ENCODE measurements at places on chromosomes 12 and 14.

DNA sequence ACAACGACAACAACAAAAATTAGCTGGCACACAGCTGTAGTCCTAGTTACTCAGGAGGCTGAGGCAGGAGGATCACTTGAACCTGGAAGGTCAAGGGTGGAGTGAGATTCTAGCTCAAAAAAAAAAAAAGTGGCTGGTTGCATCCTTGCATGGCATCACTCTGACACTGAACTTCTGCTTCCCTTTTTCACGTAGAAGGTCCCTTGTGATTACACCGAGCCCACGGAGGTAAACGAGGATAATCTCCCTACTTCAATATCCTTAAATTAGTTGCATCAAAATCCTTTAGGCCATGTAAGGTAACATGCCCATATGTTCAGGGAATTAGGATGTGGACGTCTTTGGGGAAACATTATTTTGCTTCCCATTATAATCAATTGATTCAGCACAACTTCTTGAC, 4.0 kb upstream of the PPP4R4 start:
- DNase-seq: no peak

GRCh38 chr12:7302266-7302986, 1.4 kb upstream of the ACSM4 start:
- no peak for DNase-seq

- DNase-seq: no peak
Observed at GRCh38 chr12:40945772-40946171, 242.3 kb upstream of the PDZRN4 start.

DNA sequence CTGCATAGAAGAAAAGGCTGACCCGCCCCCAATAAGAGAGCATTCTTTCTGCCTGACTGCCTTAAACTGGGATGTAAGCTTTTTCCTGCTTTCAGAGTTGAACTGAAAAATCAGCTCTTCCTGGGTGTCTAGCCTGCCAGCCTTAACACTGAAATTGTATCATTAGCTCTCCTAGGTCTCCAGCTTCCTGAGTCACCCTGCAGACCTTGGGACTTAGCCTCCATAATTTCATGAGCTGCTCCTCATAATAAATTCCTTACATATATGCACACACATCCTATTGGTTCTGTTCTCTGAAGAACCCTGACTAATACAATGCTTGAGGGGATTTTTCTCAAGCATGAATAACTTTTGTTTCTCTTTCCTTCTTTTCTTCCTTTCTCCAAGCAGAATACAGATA, 76.4 kb upstream of the FAR2 start:
- DNase-seq: no peak

- DNase-seq: no peak
Observed at GRCh38 chr14:68788996-68789820, 3.7 kb downstream of the ZFP36L1 start.

GRCh38 chr12:55072083-55072482, 52.3 kb downstream of the NEUROD4 start:
- DNase-seq: no peak

DNA sequence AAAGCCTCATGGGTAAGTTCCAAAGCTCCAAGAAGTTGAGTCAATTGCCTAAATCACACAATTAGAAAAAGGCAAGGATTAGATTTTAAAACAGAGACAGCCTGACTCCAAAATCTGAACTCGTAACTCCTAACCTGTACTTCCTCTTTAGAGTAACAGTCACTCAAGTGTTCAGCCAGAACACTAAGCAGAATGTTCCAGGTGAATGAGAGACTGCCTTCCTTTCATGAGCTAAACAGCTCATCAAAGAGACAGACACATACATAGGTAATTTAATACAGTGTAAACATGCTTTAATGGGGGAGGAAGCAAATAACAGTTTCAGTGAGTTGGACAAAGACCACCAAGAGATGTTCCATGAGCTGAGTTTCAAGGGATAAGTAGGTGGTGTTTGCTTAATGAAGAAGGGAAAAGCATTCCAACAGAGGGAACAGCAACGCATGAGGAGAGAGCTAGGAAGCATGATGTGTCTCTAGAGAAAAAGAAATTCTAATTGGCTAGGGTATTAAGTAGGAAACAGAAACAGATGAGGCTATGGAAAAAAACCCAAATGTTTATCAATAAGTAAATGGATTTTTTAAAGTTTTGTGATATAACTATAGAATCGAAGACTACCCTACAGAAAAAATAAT, 403.9 kb downstream of the MED13L start:
- no peak for DNase-seq

DNA sequence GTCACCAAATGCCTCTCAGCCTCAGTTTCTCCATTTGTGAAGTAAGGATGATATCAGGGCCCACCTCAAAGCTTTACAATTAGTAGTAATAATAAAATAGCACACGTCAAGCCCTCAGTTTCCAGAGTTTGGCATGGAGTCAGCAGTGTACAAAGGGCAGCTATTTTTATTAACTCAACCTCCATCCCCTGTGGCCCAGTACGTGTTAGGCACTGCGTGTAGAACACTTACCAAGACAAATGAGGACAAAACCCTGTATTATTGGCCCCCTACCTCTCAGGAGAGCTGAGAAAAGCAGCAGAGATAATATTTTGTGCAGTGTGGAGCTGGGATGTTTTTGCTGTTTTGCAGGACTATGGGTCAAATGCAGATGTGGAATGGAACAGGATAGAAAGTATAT, 280.8 kb downstream of the C12orf75 start:
- DNase-seq: no peak

DNA sequence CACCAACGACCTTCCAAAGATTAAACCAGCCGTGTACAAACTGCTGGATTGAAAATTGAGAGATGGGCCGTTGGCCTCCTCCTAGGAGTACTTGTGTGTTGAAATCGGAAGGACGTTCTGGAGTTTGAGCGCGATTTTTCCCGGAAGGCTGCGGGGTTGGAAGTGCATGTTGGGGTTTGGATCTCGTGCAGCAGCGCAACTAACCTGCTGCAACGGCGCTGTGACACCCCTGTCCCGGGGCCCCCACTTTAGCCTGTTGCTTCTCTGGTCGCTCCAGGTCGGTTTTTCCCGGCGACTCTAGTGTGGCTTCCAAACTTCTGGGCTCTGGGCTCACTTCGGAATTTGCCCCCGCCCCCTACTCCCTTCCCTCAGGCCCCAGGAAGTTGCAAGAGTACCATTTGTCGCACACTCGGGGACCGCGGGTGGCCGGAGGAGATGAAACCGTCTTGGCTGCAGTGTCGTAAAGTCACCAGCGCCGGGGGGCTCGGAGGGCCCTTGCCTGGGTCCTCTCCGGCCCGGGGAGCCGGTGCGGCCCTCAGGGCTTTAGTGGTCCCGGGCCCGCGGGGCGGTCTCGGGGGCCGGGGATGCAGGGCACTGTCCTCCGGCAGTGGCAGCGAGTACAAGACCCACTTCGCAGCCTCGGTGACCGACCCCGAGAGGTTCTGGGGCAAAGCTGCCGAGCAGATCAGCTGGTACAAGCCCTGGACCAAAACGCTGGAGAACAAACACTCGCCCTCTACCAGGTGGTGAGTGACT, at the start of gene ACSS3:
Gene ACSS3 (plus strand): TSS at position 394 of the 756 bp plus-strand sequence. CDS start 42 bp downstream, at position 436.
- DNase-seq: no peak

DNA sequence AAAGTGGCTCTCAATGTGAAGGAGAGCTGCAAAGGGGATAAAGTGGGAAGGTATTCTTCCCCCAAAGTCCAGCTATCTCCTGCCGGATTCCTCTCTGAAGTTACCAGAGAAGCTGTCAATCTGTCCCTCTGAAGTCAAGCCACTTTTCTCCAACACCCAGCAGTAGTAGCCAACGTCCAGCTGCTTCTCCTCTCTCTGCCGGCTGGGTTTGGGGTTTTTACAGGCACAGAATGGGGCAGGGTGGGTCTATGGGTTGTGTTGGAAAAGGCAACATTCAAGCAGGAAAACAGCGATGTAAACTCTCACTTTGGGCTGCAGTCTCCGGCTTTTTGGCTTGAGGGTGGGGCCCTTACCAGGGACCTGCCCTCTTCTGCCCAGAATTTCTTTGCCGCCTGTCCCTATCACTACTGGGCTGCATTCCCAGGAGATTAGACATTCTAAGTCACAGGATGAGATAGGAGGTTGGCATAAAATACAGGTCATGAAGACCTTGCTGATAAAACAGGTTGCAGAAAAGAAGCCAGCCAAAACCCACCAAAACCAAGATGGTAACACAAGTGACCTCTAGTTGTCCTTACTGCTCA, 16.3 kb downstream of the CAPZA3 start:
- no peak for DNase-seq

DNA sequence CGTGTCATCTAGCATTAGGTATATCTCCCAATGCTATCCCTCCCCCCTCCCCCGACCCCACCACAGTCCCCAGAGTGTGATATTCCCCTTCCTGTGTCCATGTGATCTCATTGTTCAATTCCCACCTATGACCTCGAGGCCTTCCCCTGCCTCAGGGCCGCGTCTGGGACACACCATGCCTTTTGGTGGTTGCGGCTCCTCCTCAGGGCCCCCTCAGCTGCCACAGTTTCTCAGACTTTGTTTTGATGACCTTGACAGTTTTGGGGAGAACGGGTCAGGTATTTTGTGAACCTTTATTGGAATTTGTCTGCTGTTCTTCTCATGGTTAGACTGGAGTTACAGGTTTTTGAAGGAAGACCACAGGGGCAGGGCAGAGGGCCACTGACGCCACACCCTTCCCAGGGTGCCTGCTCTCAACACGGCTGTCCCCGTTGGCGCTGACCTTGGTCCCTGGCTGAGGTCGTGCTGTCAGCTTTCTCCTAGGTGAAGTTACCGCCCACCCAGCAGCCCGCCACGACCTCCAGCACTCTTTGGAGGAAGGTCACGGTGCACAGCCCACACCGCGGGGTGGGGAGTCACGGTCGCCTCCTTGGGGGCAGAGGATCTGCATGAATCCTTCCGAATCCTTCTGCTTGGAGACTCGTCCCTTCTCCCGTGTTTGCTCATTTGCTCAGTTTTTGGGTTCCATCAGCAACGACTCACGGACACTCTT, 130.5 kb downstream of the KIF26A start:
- DNase-seq: no peak

GRCh38 chr12:82896979-82897378, 210.3 kb downstream of the TMTC2 start:
- no peak for DNase-seq

- no peak for DNase-seq
Observed at GRCh38 chr12:115097416-115097815, 413.4 kb upstream of the TBX3 start.

GRCh38 chr12:32515137-32515873, 115.9 kb downstream of the FGD4 start:
- DNase-seq: no peak

GRCh38 chr12:56155256-56155845, 2.8 kb upstream of the MYL6 start:
- no peak for DNase-seq

DNA sequence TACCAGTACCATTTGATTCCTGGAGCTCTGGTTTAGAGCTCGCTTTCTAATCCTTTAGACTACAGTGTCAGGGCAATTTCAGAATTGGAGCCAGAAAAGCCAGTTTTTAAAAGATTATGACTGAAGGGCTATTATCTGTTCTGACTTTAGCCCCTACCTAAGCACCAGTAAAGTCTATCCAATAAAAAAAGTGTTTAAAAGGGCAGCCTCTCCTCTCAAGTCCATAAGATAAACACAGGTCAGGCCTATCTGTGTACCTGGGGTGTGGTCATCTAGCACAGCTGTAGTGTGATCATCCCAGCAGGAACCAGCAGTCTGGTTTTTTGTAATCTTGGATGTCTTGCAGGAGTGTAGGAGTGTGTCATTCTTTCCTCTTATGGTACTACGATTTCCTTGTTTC, 6.6 kb downstream of the APPL2 start:
- no peak for DNase-seq

GRCh38 chr12:118025168-118025567, 8.7 kb downstream of the RFC5 start:
- no peak for DNase-seq

GRCh38 chr12:122265476-122265875, 818 bp downstream of the VPS33A start:
- DNase-seq: no peak

- DNase-seq: no peak
Observed at GRCh38 chr12:124683152-124684124, 116.0 kb upstream of the NCOR2 start.

- no peak for DNase-seq
Observed at GRCh38 chr12:123828854-123829547, 66.9 kb downstream of the DNAH10 start.

DNA sequence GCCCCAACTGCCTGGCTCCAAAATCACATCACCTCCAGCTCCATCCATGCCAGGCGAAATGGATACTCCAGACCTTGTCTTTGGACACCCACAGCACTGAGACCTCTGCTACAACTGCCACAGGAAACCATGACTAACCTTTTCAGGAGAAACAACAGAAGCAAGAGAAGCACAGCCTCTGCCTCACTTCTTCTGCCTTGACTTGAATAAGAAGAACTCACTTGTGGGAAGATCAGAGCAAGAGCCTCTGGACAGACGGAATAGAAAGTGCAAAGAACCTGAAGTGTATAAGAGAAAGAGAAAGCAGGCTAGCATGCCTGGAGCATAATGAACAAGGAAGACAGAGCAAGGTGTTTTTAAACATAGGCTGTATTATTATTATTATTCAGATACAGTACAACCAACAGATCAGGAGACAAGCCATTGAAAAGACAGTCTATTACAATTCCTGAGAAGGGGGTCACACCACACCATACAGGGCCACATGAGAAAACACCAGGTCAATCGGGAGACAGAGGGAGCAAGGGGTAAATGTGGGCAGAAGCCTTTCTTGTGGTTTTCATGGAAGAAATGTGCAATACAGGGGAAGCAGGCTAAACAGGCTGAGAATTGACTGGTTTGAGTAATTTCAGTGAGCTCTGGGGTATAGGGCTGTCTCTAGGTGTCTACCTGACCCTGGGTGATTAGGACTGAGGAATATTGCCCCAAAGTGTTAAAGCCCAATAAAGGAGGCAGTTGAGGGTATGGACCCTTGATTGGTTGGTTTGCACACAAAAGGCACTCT, 7.4 kb upstream of the OR10P1 start:
- no peak for DNase-seq

- DNase-seq: no peak
Observed at GRCh38 chr14:73746520-73747378, 32.6 kb upstream of the PNMA1 start.

GRCh38 chr12:104569346-104570173, 112.8 kb downstream of the CHST11 start:
- DNase-seq: peak; percentile 88

DNA sequence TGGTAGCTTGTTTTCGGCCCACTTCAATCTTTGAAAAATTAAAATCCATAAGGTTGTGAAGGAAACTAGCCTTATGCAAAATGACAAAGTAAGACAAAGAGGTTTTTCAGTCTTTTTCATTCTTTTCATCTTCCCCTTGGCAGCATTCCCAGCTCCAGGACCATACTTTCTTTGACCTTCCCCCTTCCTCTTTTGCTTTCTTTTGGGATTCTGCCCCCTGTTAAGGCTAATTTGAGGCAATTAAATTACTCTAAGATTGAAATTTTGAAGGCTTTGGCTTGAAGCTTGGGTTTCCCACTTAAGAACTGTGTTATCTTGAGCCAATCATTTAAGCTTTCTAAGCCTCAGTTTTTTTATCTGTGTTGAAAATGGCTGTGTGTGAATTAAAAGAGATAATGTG, 124.9 kb downstream of the DACT1 start:
- DNase-seq: no peak

DNA sequence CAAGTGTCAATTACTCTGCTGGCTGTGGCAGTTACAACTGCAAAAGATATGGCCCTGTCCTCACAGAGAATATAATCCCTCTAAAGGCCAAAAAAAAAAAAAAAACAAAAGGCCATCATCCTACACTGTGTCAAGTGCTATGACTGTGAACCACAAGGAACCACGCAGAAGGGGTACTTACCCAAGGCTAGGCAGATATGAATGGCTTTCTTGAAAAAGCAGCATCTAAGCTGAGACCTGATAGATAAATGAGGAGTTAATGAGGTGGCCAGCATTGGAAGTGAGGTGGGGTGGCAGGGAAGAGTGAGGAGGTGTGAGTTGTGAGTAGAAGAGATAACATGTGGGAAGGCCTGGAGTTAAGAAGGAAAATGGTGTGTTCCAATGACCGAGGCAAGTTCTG, 16.4 kb upstream of the IL22 start:
- DNase-seq: no peak
